ENCODE measurements at places on chromosomes 11 and 22.
A peak's percentile ranks its signal among the peaks of the same experiment; 100 is the strongest.

- DNase-seq, result no peak
Measured at GRCh38 chr11:122656073-122656630, 630 bp downstream of the UBASH3B start.

DNA sequence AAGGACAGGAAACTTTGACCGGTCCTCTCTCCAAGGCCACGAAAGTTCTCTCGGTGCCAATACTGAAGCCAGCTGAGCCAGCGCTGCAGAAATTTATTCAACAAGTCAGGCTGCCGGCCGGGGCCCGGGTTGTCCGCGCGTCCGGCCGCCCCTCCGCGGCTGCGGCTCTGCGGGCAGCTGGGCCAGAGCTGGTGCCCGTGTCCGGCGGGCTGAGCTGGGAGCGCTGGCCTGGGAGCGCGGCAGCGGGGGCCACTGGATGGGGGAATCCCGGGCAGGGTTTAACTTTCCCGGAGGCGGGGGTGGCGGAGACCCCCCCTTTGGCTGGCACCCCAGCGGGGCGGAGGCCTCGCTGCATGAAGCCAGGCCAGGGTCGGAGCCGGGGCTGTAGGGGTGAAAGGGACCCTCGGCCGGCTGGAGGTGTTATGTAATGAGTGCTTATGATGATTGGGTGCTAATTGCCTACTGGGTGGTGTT is 12.3 kb upstream of the CACNA1I start:
- DNase-seq, result no peak

DNA sequence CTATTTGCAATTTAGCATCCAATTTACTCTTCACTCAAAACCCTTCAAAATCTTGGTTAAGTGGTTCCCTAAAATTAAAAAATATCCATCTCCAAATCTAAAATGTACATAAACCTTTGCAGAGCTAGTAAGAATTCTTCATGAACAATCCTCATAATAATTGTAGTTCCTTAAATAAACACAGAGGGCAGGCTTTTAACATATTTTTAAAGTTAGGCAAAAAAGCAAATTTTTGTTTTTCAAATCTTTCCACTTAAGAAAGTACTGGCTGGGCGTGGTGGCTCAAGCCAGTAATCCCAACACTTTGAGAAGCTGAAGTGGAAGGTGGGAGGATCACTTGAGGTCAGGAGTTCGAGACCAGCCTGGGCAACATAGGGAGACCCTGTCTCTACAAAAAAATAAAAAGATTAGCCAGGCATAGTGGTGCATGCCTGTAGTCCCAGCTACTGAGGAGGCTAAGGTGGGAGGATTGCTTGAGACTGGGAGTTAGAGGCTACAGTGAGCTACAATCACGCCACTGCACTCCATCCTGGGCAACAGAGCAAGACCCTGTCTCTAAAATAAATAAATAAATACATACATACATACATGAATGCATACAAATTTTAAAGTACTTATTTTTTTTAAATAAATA is 25.1 kb upstream of the PLAAT3 start:
- no peak for DNase-seq

DNA sequence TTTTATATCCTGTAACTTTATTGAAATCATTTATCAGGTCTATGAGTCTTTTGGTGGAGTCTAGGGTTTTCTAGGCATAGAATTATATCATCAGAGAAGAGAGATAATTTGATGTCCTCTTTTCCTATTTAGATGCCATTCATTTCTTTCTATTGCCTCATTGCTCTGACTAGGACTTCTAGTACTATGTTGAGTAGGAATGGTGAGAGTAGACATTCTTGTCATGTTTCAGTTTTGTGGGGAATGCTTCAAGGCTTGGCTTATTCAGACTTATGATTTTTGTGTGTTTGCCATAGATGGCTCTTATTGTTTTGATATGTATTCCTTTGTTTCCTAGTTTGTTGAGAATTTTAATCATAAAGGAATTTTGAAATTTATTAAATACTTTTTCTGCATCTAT is 1078.3 kb downstream of the FAM181B start:
- DNase-seq, result no peak

- no peak for DNase-seq
Measured at GRCh38 chr11:71129624-71130023, 122.8 kb downstream of the SHANK2 start.

- no peak for DNase-seq
Measured at GRCh38 chr11:114705280-114706024, 27.1 kb downstream of the NXPE2 start.

GRCh38 chr22:45960477-45961386 is 16.2 kb downstream of the WNT7B start:
- no peak for DNase-seq

DNA sequence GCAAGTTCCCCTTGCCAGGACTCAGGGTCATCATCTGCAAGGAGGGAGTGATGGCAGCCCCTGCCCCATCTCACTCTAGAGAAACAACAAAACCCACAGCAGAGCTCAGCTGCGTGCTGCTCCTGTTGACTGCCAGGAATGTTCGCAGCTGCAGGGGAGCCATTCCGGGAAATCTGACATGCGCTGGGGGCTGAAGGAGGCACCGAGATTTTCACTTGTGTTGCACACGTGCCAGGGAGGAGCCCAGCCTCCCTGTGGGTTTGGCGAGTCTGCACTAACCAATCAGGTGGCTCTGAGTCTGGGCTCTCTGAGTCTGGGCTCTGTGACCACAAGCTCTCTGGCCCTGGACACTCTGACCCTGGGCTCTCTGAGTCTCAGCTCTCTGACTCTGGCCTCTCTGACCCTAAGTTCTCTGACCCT is 10.5 kb downstream of the FGF3 start:
- DNase-seq, result no peak

- no peak for DNase-seq
Measured at GRCh38 chr11:64070314-64070681, 34.6 kb downstream of the FLRT1 start.

- DNase-seq, result no peak
Measured at GRCh38 chr11:75320046-75320618, 31.3 kb downstream of the ARRB1 start.

GRCh38 chr22:45125188-45125587 is 38.5 kb upstream of the NUP50 start:
- DNase-seq, result no peak

DNA sequence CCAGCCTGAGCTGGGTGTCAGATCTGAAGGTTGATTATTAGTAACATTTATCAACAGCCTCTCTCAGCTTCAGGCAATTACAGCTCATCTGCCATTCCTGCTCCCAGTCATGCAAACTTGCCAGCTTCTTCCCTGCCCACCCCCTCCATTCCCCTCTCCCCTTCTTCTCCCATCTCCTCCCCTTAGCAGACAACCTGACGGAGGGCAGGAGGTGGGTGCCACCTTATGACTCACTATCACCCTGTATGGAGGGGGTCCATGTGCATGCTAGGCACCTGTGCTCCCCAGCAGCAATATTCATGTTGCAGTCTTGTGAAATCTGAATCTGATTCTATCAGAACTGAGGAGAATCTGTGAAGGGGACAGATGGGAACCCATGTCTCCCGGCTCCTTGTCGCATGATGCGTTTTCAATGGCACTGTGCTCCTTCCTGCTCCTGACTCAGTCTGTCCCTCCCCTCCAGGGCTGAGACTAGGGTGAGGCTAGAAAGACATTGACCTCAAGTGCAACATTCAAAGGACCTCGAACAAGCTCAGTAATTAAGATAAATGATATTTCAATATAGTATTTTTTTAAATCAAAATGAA is 46.3 kb upstream of the TUB start:
- DNase-seq, result no peak

- peak; percentile 64 for DNase-seq
Measured at GRCh38 chr11:76159983-76160661, 46.2 kb downstream of the WNT11 start.

DNA sequence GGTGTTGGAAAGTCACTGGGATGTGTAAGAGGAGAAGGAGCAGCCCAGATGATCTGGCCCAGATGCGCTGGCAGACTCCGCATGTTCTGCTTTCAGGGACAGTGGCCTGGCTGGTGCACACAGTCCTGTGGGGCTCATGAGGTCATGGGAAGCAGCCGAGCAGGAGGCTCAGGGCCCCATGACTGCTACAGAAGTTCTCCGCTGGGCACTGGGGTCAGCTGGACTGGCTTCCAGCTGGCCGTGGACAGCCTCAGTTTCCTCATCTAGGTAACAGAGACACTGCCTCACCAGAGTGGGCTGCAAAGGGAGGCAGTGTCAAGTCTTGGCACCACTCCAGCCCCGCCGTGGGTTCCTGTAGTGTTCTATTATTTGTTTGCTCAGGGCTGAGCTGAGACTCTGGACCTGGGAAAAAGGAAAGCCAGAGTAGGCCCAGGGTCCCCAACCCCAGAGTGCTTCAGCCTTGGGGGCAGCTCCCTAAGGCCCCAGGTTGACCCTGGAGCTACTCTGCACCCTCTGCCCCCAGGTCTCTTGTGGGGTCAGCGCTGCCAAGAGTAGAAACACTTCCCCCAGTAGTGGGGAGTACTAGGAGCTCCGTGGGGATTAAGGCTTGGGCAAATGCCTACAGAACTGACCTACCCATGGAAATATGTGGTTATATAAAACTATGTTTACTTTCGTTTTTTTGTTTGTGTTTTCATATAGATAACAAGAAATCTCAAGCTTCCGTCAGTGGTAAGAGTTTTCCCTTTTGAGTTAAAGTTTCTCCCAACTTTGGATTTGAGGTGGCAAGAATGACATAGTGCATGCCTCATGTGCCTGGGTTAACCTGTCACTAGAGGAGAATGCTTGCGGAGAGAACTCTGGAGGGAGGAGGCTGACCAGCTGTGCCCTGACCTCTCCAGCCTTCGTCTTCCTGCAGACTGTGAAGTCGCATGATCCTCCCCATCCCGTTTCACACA is 45.3 kb downstream of the MED15 start:
- DNase-seq, result no peak

- no peak for DNase-seq
Measured at GRCh38 chr11:60206616-60207015, 23.7 kb upstream of the MS4A6A start.

- no peak for DNase-seq
Measured at GRCh38 chr11:11025087-11025486, 167.2 kb upstream of the ZBED5 start.

- no peak for DNase-seq
Measured at GRCh38 chr11:12673601-12673923, 659 bp upstream of the TEAD1 start.

DNA sequence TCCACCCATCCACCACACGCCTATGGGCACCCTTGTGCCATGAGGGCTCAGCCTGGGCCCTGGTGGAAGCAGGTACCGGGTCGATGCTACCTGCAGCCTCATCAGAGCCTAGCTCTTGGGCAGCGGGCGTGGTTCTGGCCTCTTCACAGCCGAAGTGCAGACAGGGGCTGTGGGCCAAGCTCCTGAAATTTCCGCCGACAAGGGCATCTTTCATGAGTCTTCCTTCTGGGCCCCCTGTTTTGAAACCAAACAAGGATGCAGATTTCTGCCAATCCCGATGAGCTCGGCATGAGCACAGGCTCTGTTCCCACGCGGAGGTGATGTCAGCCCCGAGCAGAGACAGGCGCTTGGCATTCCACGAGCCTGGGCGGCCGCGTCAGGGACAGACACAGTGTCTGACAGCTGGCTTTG is 22.6 kb upstream of the MGAT3 start:
- no peak for DNase-seq

DNA sequence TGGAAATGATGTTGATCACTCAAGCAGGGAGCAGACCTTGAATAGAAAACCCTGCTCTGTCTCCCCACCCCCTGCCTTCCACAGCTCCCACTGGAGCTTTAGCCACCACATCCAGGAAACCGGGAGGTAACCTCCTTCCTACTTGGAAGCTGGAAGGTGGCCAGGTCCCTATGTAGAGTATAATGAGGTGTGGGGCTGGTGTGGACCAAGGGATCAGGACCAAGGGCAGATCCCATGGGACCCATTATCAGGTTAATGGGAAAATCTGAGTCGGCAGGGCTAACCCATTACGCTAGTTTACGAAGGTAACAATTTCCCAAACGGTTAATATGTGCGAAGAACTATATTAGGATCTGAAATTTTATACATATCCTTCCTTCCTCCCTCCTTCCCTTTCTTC is 321.9 kb downstream of the MIAT start:
- no peak for DNase-seq

GRCh38 chr11:12698048-12698447 is 23.8 kb downstream of the TEAD1 start:
- no peak for DNase-seq

- no peak for DNase-seq
Measured at GRCh38 chr22:23896166-23896522, 2.0 kb downstream of the MIF start.

DNA sequence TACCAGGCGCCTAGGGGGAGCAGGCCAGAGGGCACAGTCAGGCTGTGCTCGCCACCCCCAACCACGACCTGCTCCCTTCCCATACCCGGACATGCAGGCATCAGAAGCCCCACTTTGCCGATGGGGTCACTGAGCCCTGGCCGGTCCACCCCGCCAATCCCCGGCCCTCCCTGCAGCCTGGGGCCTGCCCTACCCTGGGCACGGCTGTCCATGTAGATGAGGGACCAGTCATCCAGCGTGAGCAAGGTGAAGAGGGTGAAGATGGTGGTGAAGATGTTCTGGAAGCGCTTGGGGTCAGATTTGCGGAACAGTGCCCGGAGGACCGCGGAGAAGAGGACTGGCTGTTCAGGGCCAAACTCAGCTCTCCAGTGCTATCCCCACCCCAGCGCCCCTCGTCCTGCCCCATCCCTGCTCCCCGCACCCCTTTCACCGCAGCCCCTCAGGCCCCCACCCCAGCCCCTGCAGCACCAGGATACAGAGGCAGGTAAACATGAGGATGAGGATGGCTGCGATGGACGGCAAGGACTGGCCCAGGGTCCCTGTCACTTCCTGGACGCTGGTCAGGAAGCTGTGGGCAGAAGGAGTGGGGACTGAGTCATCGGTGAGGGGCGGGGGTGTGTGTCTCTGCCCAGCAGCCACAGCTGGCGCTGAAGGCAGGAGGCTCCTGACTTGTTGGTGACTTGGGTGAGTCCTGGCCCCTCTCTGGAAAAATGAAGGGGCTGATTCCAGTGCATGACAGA is 5.5 kb downstream of the CATSPER1 start:
- no peak for DNase-seq

DNA sequence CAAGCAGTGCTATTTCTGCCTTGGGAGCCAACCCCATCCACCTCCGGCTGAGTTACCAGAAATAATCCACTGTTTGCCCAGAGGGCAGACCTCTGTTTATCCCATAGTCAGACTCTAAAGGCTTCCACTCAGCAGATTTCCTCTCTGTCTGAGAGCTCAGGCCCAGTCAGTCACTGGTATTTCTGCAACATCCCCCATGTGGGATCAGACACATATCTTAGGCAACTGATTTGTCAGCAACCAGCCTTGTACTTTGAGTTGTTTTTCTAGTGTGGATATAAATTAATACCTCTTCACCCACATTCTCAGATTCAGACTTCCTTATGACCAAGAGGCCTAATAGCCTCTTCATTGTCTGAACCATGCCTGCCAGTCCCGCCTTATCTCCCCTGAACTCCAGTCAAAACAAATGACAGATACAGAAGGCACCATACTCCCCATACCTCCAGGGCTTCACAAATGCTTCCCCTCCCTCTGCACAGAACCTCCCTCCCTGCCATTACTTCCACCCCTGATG is 193.6 kb downstream of the FAM76B start:
- no peak for DNase-seq

Measured in NCI-H2081 treated with DMSO at 0.1 percent for 48 hours (cell line).